Activated CD8-positive, alpha-beta T cell treated with anti-CD3 and anti-CD28 coated beads for 36 hours (primary cell): ENCODE measurements at places on chromosomes 5 and 9. TPM values are rescaled to one million over a fixed set of nuclear protein-coding genes. Genes with fewer than 3 reads are reported as not detected.

SAXO1 gene
- total RNA-seq: 0.07 TPM

SLC6A19 gene
- total RNA-seq: not detected

GRCh38 chr5:90111364-90112032, 298.1 kb downstream of the CETN3 start:
- DNase-seq: no peak

DNA sequence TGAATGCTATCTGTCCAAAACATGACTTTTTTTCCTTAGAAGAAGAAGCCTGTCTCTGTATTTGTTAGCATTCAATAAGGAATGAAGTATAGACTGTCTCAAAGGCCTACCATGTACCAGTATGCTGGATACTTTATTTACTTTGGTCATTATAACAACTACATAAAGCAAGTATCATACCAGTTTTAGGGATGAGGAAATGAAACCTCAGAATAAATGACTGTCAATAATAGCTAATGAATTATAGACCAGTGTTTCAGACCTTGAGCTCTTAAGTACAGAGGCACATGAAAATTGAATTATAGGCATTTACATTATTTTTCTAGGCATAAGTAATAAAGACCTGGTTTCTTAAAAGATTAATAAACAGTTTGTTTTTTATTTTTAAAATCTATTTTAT, 166.4 kb upstream of the TLX3 start:
- DNase-seq: no peak

AHRR gene
- 27.9 TPM for total RNA-seq

DNA sequence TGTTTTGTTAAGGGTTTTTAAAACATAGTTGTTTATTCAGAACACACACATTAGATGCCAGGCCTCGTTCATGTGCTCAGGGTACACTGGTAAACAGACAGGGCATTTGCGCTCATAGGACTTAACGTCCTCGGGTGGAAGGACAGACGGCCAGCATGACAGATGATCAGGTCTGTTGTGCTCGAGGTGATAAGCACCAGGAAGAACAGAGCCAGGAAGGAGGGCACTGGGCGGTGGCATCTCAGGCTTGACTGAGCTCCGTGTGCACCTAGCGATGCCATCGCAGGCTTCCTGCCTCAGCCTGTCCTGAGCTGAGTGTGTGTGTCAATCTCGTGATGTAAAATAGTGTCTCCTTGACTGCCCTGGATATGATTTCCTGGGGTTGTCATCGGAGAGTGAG, 96.5 kb downstream of the EHMT1 start:
- DNase-seq: no peak

DNA sequence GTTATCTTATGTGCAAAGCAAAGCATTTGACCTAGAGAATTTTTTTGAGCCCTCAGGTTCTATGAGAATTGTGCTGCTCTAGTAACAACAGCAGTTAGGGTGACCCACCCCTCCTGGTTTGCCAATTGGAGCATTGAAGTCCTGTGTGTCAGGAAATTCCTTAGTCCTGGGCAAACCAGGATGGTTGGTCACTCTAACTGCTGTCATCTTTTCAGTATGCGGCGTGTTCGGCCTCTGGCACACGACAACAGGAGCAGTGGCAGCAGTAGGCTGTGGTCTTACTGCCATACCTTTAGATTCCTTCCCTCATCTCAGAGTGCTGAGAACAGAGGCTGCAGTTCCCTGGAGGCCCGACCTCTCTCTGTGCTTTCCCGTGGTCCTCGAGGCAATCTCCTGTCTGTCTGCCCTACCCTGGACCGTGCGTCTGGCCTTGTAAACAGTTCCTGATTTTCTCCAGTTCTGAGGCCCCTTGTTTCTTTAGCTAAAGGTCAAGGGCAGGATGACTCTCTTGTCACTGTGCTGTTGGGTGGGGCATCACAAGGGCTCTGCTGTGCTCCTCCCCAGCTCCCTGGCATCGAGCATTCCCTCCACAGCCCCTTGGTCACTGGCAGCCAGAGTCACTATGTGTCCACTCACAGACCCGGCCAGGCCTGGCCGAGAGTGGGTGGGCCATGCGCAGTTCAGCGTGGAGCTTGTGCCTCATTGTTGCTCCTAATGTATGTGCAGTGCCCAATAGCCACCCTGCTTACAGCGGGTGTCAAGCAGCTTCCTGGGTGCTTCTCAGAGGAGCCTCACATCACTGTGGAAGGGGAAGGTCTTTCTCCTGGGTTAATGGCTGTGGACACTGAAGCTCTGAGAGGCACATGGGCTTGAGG, 18.5 kb upstream of the COL15A1 start:
- no peak for DNase-seq

RARS1 gene
- total RNA-seq: 113 TPM

DNA sequence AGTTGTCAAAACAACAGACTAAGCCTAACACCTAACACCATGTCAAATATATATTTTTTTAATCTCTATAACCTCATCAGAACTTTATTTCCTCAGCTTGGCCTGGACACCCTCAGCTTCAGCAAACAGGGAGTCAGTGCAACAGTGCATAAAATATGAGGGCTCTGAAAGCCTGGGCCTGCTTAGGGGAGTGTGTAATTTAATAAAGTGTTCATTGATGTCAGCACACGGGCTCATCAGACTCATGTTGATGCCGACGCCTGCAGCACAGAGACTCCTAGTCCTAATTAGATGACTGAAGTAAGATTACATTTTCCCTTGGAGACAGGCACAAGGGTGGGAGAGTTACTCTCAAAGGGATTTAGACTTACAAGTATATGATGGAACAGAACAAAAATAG, 37.8 kb downstream of the CDH10 start:
- DNase-seq: no peak

PCDHB11 gene
- total RNA-seq: not detected

LRRC70 gene
- total RNA-seq: 0.45 TPM

AP3S1 gene
- 102 TPM for total RNA-seq

KCNMB1 gene
- not detected for total RNA-seq

DNA sequence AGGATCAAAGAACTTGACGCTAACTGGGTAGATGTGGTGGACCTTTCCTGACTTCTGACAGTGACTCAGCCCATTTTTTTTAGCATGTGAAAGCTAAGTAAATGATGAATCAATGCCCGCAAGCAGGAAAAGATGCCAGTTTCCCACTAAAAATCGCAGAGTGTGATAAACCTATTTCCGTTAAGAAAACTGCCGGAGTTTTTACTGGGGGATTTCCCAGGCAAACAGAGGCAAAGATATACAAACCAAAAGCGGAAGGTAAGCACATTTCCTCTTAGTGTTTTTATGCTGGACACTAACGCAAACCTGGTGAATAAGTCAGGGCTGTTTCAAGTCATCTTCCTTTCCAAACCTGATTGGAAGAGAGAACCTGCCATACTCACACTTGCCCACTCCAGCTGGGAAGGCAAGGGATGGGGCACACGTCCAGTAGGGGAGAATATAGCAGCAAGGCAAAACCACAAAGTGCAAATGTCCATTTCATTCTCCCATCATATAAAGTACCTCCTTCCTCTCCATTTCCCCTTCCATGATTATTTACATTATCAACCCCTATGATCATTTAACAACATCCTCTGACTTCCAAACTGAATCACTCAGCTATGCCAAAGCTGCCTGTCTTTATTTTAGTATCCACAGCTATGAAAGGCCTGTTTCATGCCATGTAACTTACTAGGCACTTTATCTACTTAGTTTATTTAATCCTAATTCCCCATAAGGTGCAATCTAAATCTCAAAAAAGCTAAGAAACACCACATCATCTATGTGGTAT, 349.7 kb upstream of the RFX3 start:
- DNase-seq: no peak

GRCh38 chr9:97376902-97377301, 35.0 kb upstream of the TDRD7 start:
- no peak for DNase-seq

DNA sequence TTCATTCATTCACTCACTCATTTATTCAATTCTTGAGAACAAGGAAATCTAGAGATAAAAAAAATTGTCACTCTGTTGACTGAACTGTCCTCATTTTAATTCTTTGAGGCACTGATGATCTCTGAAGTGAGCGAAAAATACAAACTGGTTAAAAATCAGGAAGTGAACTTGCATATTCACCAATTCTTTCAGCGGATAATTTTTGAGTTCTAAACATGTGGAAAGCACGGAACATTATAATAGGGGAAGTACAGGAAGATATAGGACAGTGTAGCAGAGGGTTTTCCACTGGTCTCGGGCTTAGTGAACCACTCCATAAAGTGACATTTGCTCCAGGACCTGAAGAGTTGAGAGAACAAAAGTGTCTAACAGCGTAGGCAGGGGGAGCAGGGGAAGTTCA, 169.5 kb downstream of the TLR4 start:
- DNase-seq: no peak

NME5 gene
- total RNA-seq: not detected

FOXD4L5 gene
- 0.11 TPM for total RNA-seq

GRCh38 chr5:160486573-160486972, 64.9 kb downstream of the PTTG1 start:
- peak; percentile 66 for DNase-seq

- DNase-seq: peak; percentile 75
Measured at GRCh38 chr9:72038890-72039410, 21.5 kb downstream of the C9orf57 start.

GRCh38 chr9:69542942-69543704, 129.0 kb downstream of the APBA1 start:
- DNase-seq: no peak

DNA sequence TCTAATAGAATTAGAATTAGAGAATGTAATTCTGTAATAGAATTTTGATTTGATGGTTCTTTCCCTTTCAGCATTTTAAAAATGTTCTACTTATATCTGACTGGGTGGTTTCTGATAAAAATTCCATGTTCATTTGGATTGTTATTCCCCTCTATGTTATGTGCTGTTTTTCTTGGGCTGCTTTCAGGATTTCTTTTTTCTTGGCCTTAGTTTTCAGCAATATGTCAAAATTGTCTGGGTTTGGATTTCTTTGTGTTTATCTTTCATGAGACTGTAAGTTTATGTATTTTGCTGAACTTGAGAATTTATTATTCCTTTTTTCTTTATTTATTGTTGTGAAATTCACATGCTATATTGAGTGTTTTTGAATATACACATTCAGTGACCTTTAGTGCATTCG, 189.1 kb downstream of the RANBP17 start:
- no peak for DNase-seq

- DNase-seq: no peak
Measured at GRCh38 chr5:97553604-97554452, 370.8 kb upstream of the RIOK2 start.

GRCh38 chr5:69000216-69000919, 93.4 kb upstream of the SLC30A5 start:
- DNase-seq: no peak

DNA sequence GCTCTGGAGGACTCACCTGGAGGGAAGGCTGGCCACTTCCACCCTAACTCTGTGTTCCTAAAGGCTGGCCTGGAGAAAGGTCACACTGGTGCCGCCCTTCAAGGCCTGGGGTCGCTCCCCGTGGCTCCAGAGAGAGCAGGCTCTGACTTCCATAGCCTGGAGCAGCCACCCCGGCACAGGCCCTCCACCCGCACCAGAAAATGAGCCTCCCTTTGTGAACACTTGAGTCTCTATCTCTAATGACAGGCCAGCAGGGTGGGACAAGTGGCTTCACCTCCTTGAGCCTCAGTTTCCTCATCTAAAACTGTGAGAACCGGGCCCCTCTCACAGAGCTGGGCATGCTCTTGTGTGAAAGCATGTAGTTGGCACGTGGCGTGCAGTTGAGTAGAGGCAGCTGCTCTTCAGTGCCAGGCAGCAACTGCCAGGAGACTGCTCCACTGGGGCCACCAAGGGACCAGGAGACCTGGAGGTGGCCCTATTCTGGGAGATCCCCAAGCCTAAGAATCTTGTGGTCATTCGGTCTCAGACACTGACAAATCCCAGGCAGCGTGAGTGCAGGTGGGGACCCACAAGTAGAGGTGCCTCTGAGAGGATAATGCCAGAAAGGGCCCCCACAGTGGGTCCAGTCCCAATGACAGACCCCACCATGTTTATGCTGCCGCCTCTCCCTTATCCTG, 56.7 kb upstream of the GARNL3 start:
- no peak for DNase-seq

GRCh38 chr5:149804478-149805450, 74.7 kb downstream of the PPARGC1B start:
- DNase-seq: no peak

GRCh38 chr5:67246546-67247268, 50.1 kb upstream of the CD180 start:
- DNase-seq: no peak

KCNN2 gene
- not detected for total RNA-seq

DNA sequence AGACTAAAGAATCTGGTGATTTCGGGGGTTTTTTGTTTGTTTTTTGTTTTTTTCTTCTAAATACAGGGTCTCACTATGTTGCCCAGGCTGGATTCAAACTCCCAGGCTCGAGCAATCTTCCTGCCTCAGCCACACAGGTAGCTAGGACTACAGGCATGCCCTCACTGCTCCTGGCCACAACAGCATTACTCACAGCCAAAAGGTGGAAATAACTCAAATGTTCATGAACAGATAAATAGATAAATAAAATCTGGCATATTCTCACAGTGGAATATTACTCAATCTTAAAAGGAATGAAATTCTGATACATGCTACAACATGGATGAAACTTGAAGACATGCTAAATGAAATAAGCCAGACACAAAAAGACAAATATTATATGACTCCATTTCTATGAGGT, 19.8 kb upstream of the RAD23B start:
- DNase-seq: no peak

AGXT2 gene
- not detected for total RNA-seq

DNA sequence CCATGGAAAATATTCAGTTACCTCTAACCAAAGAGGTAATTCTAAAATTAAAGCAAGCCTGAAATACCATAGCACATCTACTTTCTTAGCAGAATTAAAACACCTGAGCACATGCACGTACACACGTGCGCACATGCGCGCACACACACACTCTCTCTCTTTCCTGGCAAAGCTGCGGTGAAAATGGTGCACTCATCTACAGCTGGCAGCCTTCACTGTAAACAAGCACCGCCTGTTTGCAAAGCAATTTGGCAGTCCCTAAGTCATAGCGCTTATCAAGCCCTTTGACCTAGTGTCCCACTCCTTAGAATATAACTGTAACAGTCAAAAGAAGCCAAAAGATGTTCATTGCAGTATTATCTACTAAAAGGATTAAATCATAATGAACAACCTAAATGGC, 278.7 kb downstream of the DENND1A start:
- no peak for DNase-seq

GRCh38 chr5:67094476-67095300, 101.9 kb downstream of the CD180 start:
- no peak for DNase-seq
